ENCODE measurements at places on chromosomes 4 and X.

- peak; percentile 26 for DNase-seq
Observed at GRCh38 chr4:1843852-1844251, 12.1 kb downstream of the LETM1 start.

DNA sequence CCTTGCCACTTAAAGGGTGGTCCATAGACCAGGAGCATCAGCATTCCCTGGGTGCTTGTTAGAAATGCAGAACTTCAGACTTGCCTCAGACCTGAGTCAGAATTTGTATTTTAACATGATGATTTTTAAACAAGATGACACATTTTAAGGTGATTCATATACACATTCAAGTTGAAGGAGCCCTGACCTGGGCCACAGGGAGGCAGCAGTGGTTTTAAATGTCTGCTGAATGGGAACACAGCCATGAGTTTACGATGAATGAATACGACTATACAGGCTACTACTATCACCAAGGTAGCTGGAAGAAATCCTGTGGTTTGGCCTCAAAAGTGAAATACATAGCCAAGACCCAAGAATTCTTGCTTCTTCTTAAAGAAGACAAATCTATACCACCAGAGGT, 2.9 kb downstream of the HDAC8 start:
- DNase-seq = no peak

DNA sequence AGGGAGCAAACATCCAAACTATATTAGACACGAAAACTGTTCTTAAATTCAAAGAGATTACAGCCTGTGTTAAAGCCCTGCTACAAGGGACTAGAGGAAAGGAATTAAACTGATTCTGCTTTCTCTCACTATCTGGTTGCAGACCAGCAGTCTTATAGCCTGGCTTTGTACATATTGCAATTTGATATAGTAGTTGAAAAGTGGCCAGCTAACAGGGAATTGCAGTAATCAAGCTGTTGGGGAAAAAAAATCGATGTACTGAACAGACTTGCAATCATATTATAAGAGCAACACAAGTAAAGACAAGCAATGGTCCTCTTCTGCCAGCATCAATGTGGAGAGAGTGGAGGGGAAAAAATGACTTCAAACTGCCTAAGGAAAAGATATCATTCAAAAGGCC, 364.4 kb upstream of the EPHA5 start:
- DNase-seq = no peak

DNA sequence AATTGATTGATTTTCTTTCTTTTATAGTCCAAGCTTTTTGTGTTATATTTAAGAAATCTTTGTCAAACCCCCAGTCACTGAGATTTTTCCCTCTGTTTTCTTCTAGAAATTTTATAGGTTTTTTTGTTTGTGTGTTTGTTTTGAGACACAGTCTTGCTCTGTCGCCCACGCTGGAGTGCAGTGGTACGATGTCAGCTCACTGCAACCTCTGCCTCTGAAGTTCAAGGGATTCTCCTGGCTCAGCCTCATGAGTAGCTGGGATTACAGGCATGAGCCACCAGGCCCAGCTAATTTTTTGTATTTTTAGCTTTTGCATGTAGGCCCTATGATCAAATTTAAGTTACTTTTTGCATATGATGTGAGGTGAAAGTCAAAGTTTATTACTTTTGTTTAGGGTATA, 20.9 kb upstream of the FBXW7 start:
- no peak for DNase-seq

DNA sequence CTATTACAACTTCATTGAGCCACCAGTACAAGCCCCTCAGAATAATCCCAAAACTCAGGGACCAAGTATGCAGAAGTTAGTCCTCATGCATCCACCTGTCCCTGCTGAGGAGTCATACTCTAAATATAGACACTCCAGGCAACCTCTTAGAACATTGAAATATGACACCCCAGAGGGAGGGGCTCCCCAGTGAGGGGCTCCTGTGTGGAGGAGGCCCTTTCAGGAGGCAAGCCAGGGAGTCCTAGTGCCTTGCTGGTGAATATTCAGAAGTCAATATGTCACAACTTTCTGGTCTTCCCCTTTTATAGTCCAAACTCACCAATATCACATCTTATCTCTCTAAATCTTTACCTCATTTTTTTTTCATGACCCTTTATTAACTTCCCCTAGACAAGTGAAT, 1.6 kb upstream of the ARMCX6 start:
- DNase-seq = no peak

DNA sequence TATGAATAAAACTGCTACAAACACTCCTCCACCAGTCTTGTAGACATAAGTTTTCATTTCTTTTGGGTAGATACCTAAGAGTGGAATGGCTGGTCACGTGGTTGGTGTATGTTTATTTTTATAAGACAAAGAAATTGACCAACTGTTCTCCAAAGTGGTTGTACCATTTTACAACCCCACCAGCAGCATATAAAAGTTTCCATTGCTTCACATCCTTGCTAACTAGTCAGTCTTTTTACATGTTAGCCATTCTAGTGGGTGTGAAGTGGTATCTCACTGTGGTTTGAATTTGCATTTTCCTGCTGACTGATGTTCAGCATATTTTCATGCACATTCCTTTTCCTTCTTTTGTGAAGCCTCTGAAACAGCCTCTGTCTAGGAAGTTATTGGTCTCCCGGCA, 76.2 kb upstream of the ADGRG2 start:
- DNase-seq = no peak

DNA sequence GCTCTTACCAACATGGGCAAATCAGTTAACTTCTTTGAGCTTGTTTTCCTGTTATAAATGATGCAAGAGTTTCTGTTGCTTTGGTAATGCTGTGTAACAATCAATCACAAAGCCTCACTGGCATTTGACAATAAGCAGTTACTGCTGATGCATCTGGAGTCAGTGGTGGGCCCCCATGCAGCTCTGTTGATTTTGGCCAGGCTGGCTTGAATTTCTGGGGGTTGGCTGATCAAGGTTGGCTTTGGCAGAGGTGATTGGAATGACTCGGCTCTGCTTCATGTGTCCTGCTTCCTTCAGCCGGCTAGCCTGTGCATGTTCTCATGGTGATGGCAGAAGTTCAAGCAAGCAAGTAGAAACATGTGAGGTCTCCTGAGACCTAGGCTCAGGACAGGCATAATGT, 90.4 kb downstream of the PHEX start:
- DNase-seq = no peak

DNA sequence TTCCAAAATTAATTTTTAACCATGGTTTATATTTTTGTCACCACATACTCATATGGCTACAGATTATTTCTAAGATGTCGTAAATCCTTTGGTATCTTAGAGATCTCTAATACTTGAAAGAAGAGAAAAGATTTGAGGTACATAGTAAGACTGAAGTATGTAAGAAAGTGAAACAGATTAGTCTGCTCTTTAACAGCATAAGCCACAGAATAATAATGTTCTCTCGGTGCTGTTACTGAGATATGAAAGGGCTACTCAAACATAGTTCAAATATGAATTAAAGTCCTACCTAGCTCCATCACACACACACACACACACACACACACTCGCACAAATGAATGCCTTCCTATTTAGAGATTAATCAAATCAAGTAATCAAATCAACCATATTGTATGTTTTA, 274.1 kb upstream of the PCDH18 start:
- no peak for DNase-seq

DNA sequence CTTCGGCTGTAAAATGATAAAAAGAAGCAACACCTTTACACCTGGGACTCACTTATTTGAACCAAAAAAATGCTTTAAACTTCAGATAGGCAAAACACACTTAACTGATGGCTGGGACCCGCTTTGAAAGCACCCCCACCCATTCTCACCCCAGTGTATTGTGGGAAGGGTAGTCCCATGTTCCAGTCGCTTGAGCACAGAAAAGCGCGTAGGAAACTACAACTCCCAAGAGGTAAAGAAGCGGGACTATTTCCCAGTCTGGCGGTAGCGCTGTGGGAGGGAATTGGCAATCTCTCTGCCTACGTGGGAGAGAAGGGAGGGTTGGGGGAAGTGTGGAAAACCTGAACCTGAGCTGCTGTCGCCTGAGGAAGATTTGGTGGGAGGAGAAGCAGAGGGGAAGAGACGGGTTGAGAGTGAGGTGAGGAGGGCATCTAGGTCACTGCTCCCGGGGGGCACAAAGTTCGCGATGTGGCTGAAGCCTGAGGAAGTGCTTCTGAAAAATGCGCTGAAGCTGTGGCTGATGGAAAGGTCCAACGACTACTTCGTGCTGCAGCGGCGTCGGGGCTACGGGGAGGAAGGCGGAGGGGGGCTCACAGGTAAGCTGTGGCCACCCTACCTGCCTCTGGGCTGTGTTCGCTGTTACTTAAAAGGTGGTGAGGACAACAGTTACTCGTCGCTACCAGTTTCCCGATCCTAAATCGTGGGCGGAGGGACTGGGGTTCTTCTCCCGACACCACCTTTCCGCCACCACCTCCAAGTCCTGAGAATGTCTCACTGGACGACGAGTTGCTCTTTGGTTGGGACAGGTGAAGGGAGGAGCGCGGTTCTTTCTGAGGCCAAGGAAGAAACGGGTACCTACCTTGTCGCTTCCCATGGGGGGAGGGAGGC, at the start of gene TBC1D8B:
Gene TBC1D8B, plus strand, starts transcription at position 286 of the 888 bp plus-strand sequence. Its CDS starts 181 bp downstream, at position 467.
- DNase-seq = peak; percentile 83

DNA sequence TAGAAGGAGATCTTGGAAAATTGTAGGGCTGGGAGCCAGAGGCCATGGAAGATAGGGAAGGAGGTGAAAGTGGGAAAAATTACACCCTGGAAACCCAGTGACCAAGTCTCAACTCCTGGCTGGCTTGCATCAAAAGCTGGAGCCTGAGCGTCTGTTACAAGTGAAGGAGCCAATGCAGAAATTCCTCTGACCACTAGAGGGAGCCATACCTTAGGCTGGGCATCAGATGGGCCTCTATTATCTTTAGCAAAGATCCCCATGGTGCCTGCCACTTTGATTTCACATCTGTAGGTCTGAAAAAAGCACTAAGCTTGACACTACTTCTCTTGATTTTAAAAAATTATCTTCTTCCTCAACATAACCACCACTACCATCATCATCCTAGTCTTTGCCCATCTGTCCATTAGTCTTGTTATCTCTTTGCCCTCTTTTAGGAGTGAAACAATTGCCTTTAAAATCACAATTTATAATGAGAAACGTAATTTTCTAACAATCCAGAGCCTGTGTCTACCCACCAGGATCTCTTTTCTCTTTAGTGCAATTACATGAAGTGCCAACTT, 62.9 kb downstream of the ANAPC4 start:
- peak; percentile 82 for DNase-seq

DNA sequence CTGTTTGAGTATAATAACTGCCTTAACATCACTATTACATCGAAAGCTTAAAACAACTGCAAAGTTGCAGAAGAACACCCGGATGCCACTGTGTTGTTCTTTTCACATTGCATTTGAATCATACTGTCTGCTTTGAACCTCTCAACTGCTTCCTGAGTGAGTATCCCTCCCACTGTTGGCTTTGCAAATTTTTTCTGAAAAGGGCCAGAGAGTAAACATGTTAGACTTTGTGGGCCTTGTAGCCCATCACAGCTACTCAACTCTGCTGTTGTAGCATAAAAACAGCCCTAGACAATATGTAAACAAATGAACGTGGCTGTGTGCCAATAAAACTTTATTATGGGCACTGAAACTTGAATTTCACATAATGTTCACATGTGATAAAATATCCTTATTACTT, 76.1 kb downstream of the NSG1 start:
- DNase-seq = no peak

GRCh38 chr4:126451237-126451873, 1136.6 kb downstream of the FAT4 start:
- DNase-seq = no peak

- no peak for DNase-seq
Observed at GRCh38 chrX:15849555-15849954, 5.1 kb downstream of the AP1S2 start.
